Activated CD4-positive, alpha-beta T cell treated with anti-CD3 and anti-CD28 coated beads for 4 hours (primary cell): ENCODE measurements at places on chromosomes 13 and 19.

GRCh38 chr19:52336117-52336790 is at the start of gene ZNF610:
Gene ZNF610 (plus strand): TSS chr19:52336243. CDS start chr19:52349173, 12,930 bp downstream.
- peak; percentile 87 for DNase-seq

GRCh38 chr19:11949201-11949600 is 15.6 kb upstream of the ZNF763 start:
- DNase-seq: no peak

GRCh38 chr19:17753976-17754375 is 2.7 kb downstream of the FCHO1 start:
- DNase-seq: no peak

DNA sequence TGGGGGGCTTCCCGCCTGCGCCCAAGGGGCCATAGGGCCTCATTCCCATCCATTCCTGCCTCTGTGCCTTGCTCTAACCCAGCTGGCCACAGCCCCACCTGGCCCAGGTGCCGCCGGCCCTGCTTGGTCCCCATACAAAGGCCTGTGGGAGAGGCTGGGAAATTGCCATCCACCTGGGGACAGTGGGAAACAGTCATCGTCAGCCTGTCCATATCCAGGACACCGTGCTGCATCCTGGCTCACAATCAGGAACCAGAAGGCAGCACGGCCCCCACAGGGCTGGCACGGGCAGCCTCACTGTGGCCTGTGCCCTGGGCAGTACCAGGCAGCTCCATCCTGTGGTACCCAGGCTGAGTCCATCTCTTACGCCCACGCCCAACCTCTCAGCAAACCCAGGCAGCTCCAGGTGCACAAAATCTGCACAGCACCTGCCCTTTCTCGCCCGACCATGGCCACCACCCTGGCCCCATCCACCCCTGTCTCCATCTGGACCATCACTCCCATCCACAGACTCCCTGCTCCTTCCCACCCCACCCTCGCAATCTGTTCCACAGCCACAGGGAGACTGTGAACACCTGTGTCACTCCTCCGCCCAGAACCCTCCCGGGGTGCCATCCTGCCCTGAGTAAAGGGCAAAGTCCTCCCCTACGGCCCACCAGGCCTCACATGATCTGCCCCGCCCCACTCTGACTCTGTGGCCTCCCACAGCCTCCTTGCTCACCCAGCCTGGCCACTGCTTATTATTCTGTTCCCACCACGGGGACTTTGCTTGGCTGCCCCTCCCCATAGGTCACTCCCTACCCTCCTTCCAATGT is 21.1 kb upstream of the FBXO27 start:
- no peak for DNase-seq

GRCh38 chr13:32428581-32429432 is 877 bp upstream of the N4BP2L1 start:
- DNase-seq: no peak

- no peak for DNase-seq
These were observed 112.2 kb downstream of the NDFIP2 start for GRCh38 chr13:79593121-79593520.

DNA sequence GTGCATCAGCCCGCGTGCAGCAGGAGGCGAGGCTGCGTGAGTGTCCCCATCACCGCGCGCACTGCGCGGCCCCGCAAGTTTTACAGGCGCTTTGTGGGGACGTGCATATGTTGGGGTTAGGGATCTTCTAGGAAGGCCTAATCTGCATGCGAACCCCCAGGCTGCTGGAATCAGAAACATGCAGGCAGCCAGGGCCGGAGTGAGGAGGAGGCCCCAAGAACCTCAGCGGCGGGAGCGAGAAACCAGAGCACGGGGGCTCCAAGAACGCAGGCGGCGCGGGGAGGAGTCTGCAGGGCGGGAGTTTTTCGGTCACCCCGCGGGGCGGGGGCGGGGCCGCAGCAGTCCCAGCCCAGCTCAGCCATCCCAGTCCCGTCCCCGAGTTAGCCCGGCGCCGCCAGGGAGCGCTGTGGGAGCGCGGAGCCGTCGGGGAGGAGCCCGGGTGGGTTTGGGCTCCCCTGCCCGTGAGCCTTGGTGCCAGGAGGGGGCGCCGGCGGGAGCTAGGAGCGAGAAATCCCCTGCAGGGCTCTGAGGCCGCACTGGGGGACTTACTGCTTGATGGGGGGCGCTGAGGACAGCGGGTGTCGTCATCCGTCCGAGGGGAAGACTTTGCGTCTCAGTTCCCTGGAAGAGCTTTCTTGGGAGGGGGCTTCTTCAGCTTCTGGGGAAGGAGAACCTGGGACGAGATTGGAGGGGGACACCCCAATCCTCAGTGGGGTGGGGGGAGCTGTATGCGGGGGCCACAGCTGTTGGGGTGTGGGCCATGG is 933 bp upstream of the NRTN start:
- DNase-seq: peak; percentile 90
